ENCODE measurements at places on chromosomes 5 and 9.

- DNase-seq = no peak
Observed at GRCh38 chr5:73338256-73339050, 110.1 kb downstream of the FOXD1 start.

GRCh38 chr9:114300846-114301797, 21.8 kb upstream of the ORM1 start:
- DNase-seq = no peak

GRCh38 chr5:114419067-114419388, 57.2 kb downstream of the KCNN2 start:
- no peak for DNase-seq

DNA sequence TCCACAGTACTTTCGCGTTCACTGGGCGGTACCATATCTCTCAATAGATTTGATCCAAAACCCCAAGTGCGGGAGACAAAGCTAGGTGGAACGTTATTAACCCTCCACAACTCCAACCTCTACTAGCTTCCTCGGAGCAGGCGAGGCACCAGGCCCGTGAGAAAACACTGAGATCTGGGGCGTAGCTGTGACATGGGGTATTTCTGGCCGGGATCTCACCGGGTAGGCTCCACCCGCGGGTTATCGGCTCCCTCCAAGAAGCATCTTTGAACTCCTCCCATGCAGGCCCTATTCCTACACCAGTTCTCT, 350 bp upstream of the SLC25A46 start:
- DNase-seq = no peak

- DNase-seq = no peak
Observed at GRCh38 chr5:10441992-10442435, 335 bp downstream of the ROPN1L start.

- DNase-seq = no peak
Observed at GRCh38 chr5:126954981-126955380, 75.4 kb downstream of the MARCHF3 start.

DNA sequence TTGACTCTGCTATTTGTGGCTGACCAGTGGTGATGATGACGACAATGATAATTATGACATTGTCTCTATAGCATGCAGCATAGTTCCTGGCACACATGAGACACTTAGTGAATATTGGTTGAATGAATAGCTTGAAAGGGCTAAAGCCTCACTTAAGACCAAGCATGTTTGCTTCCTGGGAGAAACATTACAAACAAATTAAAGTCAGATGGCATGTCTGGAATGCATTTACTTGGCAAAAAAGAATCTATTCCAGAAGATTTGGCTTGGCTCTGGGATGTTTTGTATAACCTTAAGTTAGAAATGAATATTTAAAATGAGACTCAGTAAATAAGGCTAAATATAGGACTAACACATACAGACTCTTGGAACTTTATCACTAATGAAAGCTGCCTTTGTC, 21.6 kb downstream of the GAS1 start:
- no peak for DNase-seq

GRCh38 chr9:131954299-131954698, 125.4 kb downstream of the MED27 start:
- DNase-seq = no peak

GRCh38 chr9:137519553-137519952, 30.6 kb downstream of the PNPLA7 start:
- no peak for DNase-seq

- no peak for DNase-seq
Observed at GRCh38 chr9:88090151-88090581, 48.1 kb downstream of the SPATA31C2 start.

GRCh38 chr5:151384106-151384505, 36.7 kb upstream of the SLC36A2 start:
- no peak for DNase-seq

GRCh38 chr5:1511651-1512540, 11.9 kb downstream of the LPCAT1 start:
- no peak for DNase-seq

DNA sequence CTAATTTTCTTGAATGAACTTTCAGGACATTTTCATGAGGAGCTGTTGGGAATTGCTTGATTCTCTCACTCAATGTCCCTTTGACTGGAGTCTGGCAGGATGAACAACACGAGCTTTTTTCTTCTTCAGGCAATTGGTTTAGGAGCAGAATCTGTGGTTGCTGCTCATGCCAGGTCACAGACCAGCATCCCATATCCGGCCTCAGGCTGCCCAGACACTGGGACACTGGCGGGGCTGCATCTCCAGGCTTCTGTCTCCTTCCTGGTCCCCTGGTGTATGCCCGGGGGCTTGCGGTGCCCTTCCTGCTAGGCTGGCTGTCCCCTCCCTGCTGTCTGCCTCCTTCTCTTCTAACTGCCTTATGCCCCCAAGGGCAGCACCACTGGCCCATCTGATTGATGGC, 311.5 kb upstream of the DAP start:
- no peak for DNase-seq

DNA sequence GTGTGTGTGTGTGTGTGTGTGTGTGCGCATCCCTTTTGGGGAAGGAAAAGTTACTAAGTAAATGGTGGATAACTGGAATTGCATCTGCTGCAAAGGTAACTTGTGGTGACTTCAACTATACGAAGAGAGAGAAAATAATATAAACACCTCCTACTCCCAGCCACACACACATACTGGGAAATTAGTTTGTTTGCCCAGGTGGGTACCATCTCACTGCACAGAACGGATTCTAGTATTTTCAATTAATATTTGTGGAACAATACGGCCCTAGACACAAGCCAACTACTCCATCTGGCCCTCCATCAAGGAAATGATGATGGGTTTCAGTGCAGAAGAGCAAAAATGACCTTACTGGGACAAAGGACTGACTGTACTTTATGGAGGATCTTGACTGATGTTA, 32.2 kb upstream of the TXN start:
- no peak for DNase-seq

GRCh38 chr9:89801742-89802670, 197.2 kb downstream of the GADD45G start:
- no peak for DNase-seq

DNA sequence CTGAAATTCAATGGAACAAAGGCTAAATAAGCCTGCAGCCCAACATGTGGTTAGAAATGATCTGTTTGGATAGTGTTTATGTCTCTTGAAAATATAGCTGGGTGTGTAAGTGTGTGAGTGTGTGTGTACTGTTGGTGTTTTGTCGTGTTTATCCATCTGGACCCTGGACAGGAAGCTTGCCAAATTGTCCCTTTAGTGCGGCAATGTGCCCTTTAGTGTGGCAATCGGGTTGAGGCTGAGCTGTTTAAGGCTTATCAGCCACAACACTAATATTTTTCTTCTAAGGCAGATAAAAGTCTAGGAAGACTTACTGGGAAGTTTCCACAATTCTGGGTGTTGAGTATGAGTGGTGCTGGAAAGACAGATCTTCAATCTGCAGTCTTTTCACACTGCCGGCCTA, 180.2 kb downstream of the YTHDC2 start:
- DNase-seq = no peak

DNA sequence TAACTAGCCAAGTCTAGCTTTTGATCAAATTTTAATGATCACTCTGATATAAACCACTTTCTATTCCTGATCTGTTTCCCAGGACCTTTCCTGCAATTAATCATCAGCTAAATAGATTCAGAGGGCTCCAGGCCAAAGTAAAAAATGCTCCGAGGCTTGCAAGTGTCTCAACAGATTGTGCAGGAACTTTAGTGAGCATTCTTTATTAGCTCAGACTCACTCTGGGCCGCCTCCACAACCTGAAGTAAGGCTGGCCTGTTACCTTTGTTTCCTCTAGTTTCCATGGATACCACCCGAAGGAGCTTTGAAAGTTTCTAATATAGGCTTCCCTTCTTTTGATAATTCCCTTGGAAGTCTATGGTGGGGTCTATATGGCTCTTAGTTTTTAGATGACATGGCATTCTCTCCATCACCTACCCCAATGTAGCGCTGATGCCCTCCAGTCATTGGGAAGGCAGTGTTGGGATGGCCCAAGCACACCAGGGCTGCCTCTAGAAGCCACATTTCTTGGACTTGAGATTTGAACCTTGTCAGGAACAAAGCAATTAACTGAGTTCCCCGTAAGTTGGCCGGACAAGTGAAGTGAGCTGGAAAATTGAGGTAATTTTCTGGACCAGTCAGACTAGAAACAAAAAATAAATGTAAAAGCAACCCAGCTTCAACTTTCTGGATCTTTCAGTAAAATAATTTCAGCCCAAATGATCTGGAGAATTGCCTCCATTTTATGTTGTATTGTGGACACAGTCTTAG, 97.6 kb upstream of the LHFPL2 start:
- DNase-seq = no peak

DNA sequence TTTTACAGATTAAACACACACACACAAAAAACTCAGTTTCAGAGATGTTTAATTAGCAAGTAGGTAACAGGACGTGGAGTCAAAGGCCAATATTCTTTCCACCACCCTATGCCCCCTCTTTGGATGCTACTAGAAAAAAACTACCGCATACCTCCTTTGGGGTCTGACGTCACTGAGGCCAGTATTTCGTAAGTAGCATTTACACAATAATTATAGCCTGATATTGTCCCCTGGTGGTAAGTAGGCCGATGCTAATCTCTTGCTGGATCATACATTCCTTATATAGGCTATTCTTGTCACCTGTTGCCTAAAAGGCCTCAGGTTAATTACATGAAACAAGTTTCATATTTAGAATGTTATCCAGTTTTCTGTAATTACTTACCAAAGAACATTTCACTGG, 21.0 kb upstream of the SMARCA2 start:
- DNase-seq = no peak

- DNase-seq = no peak
Observed at GRCh38 chr9:132049323-132049882, 30.3 kb downstream of the MED27 start.
